ENCODE measurements at places on chromosomes 2 and 18. TPM values are rescaled to one million over a fixed set of nuclear protein-coding genes. Genes with fewer than 3 reads are reported as not detected.

Gene RNF152
- 0.18 TPM for total RNA-seq

Gene NFATC1
- 97.2 TPM for total RNA-seq

Gene PIK3C3
- 52.6 TPM for total RNA-seq

Gene ALLC
- not detected for total RNA-seq

Gene ANKRD36
- total RNA-seq, result 27.3 TPM

Gene SCN1A
- not detected for total RNA-seq

Gene CAVIN2
- total RNA-seq, result not detected

Gene NOSTRIN
- not detected for total RNA-seq

Gene CNNM3
- 19.3 TPM for total RNA-seq

Gene KLHL41
- not detected for total RNA-seq

Gene PTPRM
- 2.1 TPM for total RNA-seq

Gene GPR45
- not detected for total RNA-seq

Gene POTEC
- not detected for total RNA-seq

Gene TGFA
- total RNA-seq, result 0.38 TPM

Gene DSG1
- not detected for total RNA-seq

Data from activated CD8-positive, alpha-beta T cell treated with anti-CD3 and anti-CD28 coated beads for 36 hours (primary cell).